Transverse colon (tissue), 4 donors: ENCODE measurements at places on chromosomes 1 and 21.
A peak's percentile ranks its signal among the peaks of the same experiment; 100 is the strongest.

DNA sequence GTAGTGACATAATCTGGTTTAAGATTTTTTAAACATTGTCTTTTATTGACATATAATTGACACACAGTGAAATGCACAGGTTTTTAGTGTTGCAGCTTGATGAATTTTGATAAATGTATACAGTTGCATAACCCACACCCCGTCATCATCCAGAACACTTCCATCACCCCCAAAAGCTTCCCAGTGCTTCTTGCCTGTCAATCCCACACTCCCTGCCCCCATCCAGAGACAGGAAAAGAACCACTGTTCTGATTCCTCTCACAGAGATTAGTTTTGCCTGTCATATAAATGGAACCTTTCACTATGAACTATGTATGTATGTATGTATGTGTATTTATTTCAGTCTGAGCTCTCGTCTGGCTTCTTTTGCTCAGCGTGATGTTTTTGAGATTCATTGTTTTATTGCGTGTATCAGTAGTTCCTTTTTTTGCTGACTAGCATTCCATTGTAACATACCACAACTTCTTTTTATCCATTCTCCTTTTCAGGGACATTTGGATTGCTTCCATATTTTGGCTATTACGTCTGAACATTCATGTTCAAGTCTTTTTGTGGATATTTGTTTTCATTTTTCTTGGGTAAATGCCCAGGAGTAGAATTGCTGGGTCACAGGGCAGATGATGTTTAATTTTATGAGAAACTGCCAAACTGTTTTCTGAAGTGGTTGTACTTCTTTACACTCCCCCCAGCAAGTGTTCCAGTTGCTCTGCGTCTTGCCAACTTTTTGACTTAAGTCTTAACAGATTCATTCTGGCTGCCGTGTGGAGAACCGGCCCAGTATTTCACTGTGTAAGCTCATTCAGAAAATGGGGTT, 8.7 kb downstream of the UBIAD1 start:
- DNase-seq = no peak

DNA sequence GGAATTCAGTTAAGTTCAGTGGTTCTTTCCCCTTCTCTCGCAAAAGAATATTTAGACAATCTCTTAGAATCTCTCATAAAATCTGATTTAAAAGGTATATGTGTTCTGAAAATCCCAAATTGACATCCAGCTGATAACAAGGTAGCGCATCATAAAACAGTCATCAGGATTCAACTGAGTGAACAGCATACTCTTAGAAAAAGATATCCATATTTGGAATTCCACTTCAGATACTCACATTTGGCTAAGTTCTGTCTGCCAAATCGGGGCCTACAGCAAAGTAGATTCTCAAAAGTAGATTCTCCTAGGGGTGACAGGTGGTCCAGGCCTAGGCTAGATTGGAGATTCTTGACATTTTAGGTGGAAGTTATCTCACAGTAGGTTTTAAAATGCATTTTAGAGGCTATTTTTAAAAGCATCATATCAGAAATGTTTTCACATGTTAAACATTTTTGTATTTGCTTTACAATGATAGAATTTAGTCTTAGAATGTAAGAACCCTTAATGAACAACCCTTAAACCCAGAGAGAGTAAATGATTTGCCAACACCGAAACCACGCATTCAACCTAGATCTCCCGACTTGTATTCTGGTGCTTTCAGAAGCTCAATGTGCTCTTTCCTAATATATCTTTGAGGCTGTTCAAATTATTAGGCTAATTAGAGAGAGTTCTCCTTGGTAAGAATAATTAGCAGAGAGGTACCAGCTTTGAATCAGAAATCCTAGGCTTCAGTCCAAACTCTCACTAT, 318.9 kb downstream of the LMO4 start:
- DNase-seq = no peak

GRCh38 chr1:160978510-160978927, 23.9 kb upstream of the ITLN2 start:
- DNase-seq = peak; percentile 41

DNA sequence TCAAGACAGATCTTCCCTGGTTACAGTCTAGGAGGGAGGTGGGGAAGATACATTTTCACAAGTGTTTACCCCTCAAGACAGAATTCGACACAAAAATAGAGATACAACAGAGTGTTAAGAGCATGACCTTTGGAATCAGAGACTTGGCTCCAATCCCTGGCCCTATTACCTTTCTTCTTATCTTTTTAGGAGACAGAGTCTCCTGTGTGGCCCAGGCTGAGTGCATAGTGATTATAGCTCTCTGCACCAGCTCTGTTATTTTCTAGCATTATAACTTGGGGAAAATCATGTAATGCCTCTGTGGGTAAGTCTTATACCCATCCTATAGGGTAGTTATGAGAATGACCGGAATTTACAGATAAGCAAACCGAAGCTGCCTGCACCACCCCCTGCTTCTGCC, 9.8 kb downstream of the NIPAL3 start:
- DNase-seq = no peak

GRCh38 chr1:118100686-118101514, 84.1 kb downstream of the SPAG17 start:
- DNase-seq = no peak

GRCh38 chr1:208068407-208068806, 157.5 kb upstream of the CD34 start:
- DNase-seq = no peak

DNA sequence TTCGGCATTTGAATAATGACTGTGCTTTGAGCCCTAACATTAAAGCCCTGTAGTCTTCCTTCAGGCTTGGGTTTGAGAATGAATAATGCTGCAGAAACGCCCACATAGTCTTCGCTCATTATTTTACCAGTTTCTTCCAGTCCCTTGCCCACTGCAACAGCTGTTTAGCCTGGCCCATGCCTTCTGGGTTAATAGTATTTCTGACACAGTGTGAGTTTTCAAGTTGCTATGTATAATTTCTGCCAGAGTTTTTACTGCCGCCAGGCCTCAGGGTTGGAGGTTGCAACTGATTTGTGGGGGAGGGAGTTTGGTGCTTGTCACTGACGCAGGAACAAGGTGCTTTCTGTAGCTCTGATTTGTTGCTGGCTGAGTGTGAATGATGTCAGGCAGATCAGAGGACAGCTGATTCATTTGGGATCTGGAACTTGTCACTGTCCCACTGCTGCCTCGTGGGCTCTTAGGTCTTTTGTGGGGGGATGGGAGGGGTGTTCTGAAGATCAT, 109.8 kb downstream of the MAST2 start:
- peak; percentile 79 for DNase-seq

GRCh38 chr1:44675186-44675585, 672 bp downstream of the ARMH1 start:
- DNase-seq = no peak

DNA sequence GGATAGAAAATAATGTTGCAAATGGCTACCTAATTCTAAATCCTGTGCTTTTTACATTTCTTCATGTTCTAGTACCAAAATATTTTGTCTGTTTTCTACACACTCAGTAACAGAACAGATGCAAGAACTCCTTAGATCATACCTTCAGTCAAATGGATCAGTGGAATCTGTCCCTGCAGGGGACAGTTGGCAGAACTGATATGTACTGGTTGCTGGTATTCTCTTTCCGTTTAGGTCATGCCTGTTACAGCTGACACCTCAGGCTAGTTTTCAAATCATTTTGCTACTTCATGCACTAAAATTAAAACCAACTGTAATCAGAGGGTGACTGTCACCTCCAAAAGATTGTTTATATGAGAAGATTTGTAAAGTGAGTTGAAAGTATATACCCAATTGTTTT, 109.2 kb downstream of the TNNI3K start:
- DNase-seq = no peak

- no peak for DNase-seq
Measured at GRCh38 chr1:200877839-200878551, 5.2 kb downstream of the GPR25 start.

GRCh38 chr21:38823737-38824123, 18.0 kb downstream of the ETS2 start:
- DNase-seq = no peak

- DNase-seq = peak; percentile 38
Measured at GRCh38 chr1:39576016-39576657, 453 bp downstream of the PABPC4 start.

- no peak for DNase-seq
Measured at GRCh38 chr1:106380772-106381171, 675.7 kb upstream of the PRMT6 start.
